H9 (cell line): ENCODE measurements at places on chromosomes 13 and 19. TPM values are rescaled to one million over a fixed set of nuclear protein-coding genes. Genes with fewer than 3 reads are reported as not detected.

Gene DNAAF3
- 3.0 and 4.6 TPM in 2 replicates for total RNA-seq

Gene NUP62
- 127 and 137 TPM in 2 replicates for total RNA-seq

Gene PLVAP
- total RNA-seq: not detected in 2 replicates

Gene TGDS
- 10.4 and 13.9 TPM in 2 replicates for total RNA-seq

Gene COL5A3
- total RNA-seq: 0.70 and 0.72 TPM in 2 replicates

Gene KANK2
- total RNA-seq: 42.0 and 44.0 TPM in 2 replicates

Gene ZNF208
- total RNA-seq: not detected in 2 replicates

Gene ANKRD24
- total RNA-seq: 2.4 and 2.8 TPM in 2 replicates

Gene ZNF567
- total RNA-seq: 15.9 and 16.1 TPM in 2 replicates

Gene F7
- total RNA-seq: 0.66 and 0.81 TPM in 2 replicates

Gene PRDX2
- total RNA-seq: 468 and 485 TPM in 2 replicates

Gene OLFM2
- total RNA-seq: 75.6 and 76.5 TPM in 2 replicates

Gene IZUMO2
- 0.81 TPM in 1 of 2 replicates, not detected in the other for total RNA-seq

Gene POLR1D
- total RNA-seq: 154 and 167 TPM in 2 replicates
